ENCODE measurements at places on chromosomes 11 and 22. TPM values are rescaled to one million over a fixed set of nuclear protein-coding genes. Genes with fewer than 3 reads are reported as not detected.

The OMP gene
- total RNA-seq, result 20.3 TPM

DNA sequence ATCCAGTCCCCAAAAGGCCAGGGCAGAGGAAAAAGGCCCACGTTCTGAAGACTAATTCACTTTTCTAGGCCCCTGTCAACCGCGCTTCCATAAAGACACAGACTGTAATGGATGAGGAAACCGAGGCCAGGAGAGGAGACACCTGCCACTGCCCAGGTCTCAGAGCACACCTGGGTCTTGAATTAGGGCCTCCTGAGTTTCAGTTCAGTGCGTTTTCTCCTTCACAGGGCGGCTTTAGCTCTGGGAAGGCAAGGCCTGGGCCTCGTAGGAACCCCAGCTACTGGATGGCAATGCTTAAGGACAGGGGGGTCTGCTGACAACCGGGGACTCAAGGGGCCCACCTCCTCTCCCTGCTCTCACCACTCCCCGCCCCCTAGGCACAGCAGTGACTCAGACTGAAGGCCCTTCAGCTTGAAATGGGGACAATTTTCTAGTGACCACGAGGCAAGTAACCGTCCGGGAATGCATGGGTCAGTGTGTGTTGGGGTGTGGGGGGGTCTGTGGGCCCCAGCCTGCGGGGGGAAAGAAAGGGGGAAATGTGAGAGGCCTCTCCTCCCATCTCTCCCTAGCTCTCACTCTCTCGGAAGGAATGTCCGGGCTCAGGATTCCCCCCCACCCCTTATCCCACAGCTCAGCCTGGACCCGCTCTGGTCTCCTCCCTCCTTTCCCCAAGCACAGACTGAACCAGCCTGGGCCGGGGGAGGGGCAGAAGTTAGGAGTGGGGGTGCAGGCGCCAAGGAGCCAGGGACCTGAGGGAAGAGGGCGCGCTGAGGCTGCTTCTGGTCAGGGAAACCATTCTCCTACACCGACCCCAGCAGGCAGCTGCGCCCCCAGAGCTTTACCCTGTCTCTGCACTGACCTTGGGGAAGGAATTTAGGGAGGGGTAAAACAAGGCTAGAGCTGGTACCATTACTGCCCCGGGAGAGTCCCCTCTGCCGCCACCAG, 17.2 kb downstream of the CREB3L1 start:
- peak overlapping the region; percentile 60 for H3K27ac ChIP-seq
- no peak for DNase-seq
- H3K4me1 ChIP-seq, result peaks cover 46% of the 10 kb centered on the region
- no peak overlapping the region for H3K4me3 ChIP-seq

DNA sequence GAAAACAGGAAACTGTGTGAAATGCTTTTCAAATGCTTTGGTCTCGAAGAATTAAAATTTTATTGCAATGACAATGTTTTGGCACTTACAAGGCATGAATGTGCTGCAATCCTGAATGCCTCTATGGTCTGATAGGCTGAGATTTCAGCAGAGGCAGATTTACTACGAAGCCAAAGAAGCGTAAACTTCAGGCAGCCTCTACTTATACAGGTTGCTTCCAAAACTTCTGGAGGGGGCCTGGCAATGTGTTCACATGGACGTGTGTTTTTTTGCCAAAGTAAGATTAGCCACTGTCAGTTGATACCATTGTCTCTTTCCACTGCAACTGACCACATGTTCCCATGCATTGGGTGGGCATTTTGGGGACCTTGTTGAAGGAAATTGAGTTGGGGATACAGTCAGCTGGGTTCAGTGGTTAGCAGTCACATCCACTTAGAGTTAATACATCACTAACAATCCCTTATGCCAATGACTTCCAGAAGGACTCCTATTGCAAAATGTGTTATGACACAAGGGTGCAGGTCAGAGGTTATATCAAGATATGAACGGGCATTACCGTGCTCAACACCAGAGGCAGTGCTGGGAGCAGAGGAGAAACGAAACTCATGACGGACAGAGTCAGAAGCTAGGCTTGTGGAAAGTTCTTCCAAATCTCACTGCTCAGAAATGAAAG, 48.8 kb downstream of the ABTB2 start:
- H3K27me3 ChIP-seq, result no peaks in the 10 kb centered on the region
- no peak overlapping the region for H3K27ac ChIP-seq
- DNase-seq, result no peak
- H3K36me3 ChIP-seq, result no peaks in the 10 kb centered on the region
- H3K4me3 ChIP-seq, result no peak overlapping the region

The LRRC32 gene
- total RNA-seq, result 11.5 TPM

GRCh38 chr11:38788561-38788960, 2190.5 kb upstream of the RAG2 start:
- H3K27me3 ChIP-seq, result no peaks in the 10 kb centered on the region
- H3K36me3 ChIP-seq, result no peaks in the 10 kb centered on the region
- no peak overlapping the region for H3K4me3 ChIP-seq
- H3K27ac ChIP-seq, result no peak overlapping the region
- DNase-seq, result no peak
- H3K4me1 ChIP-seq, result no peaks in the 10 kb centered on the region

DNA sequence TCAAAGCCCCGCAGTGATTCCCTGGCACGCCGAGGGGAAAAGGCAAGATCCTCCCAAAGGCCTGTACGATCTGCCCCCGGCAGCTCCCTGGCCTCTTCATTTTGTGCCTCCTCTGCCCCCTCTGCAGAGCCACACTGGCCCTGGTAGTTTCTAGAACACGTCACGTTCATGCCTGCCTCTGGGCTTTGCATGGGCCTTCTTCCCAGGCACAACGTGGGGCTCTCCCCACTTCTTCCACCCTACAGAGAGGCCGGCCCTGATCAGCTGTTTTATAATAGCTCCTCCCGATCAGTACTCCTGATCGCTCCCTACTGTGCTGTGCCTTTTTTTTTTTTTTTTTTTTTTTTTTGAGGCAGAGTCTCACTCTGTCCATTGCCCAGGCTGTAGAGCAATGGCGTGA, 78.4 kb downstream of the PTPRJ start:
- no peaks in the 10 kb centered on the region for H3K36me3 ChIP-seq
- peaks cover 23% of the 10 kb centered on the region for H3K4me1 ChIP-seq
- H3K27ac ChIP-seq, result no peak overlapping the region
- DNase-seq, result no peak

- no peaks in the 10 kb centered on the region for H3K36me3 ChIP-seq
- no peak overlapping the region for H3K4me3 ChIP-seq
- no peak for DNase-seq
- H3K4me1 ChIP-seq, result no peaks in the 10 kb centered on the region
- H3K27ac ChIP-seq, result no peak overlapping the region
Measured at GRCh38 chr22:30837531-30837930, 131.0 kb downstream of the MORC2 start.

- H3K27me3 ChIP-seq, result no peaks in the 10 kb centered on the region
- peaks cover 38% of the 10 kb centered on the region for H3K36me3 ChIP-seq
- no peak overlapping the region for H3K27ac ChIP-seq
- H3K4me1 ChIP-seq, result no peaks in the 10 kb centered on the region
Measured at GRCh38 chr11:57556041-57556440, 11.4 kb downstream of the UBE2L6 start.

GRCh38 chr22:49961005-49961600, 531 bp downstream of the PIM3 start:
- peaks cover 18% of the 10 kb centered on the region for H3K4me1 ChIP-seq
- H3K4me3 ChIP-seq, result peak overlapping the region; percentile 86
- H3K27ac ChIP-seq, result peak overlapping the region; percentile 94
- no peaks in the 10 kb centered on the region for H3K27me3 ChIP-seq
- peaks cover 12% of the 10 kb centered on the region for H3K36me3 ChIP-seq

The HEPHL1 gene
- total RNA-seq, result not detected

- H3K27ac ChIP-seq, result peak overlapping the region; percentile 72
- H3K4me1 ChIP-seq, result peaks cover 8% of the 10 kb centered on the region
- no peaks in the 10 kb centered on the region for H3K36me3 ChIP-seq
- no peaks in the 10 kb centered on the region for H3K27me3 ChIP-seq
Measured at GRCh38 chr11:61472868-61473267, 35.7 kb upstream of the LRRC10B start.

The HEPN1 gene
- not detected for total RNA-seq

GRCh38 chr22:48902983-48903650, 924.6 kb downstream of the BRD1 start:
- no peak for DNase-seq
- H3K27me3 ChIP-seq, result no peaks in the 10 kb centered on the region
- H3K36me3 ChIP-seq, result no peaks in the 10 kb centered on the region
- no peak overlapping the region for H3K4me3 ChIP-seq
- H3K4me1 ChIP-seq, result no peaks in the 10 kb centered on the region
- H3K27ac ChIP-seq, result no peak overlapping the region

DNA sequence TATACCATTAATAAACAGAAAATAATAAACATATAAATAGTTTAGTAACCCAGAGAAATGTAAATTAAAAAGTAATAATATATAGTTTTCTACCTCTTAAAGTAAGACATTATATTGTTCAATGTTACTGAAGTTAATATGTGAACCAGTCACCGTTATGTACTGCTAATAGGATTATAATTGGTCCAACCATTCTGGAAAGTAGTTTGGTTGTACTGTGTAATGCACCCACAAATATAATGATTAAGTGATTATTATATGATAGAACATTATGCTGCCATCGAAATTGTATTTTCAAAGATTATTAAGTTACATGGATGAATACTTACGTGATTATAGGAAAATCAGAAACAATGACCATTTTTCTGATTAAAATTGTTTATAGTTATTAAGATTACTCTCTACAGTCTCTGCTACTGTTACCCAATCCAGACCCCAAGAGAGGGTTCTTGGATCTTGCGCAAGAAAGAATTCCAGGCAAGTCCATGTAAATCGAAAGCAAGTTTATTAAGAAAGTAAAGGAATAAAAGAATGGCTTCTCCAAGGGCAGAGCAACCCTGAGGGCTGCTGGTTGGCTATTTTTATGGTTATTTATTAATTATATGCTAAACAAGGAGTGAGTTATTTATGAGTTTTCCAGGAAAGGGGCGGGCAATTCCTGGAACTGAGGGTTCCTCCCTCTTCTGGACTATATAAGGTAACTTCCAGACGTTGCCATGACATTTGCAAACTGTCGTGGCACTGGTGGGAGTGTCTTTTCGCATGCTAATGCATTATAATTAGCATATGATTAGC, 50.1 kb downstream of the ACER3 start:
- no peaks in the 10 kb centered on the region for H3K27me3 ChIP-seq
- no peak overlapping the region for H3K27ac ChIP-seq
- H3K36me3 ChIP-seq, result no peaks in the 10 kb centered on the region

The NUP98 gene
- total RNA-seq, result 90.2 TPM

The MYRF gene
- 2.0 TPM for total RNA-seq

The DEUP1 gene
- total RNA-seq, result not detected

The THRSP gene
- total RNA-seq, result not detected

The APOBEC3G gene
- 11.6 TPM for total RNA-seq

DNA sequence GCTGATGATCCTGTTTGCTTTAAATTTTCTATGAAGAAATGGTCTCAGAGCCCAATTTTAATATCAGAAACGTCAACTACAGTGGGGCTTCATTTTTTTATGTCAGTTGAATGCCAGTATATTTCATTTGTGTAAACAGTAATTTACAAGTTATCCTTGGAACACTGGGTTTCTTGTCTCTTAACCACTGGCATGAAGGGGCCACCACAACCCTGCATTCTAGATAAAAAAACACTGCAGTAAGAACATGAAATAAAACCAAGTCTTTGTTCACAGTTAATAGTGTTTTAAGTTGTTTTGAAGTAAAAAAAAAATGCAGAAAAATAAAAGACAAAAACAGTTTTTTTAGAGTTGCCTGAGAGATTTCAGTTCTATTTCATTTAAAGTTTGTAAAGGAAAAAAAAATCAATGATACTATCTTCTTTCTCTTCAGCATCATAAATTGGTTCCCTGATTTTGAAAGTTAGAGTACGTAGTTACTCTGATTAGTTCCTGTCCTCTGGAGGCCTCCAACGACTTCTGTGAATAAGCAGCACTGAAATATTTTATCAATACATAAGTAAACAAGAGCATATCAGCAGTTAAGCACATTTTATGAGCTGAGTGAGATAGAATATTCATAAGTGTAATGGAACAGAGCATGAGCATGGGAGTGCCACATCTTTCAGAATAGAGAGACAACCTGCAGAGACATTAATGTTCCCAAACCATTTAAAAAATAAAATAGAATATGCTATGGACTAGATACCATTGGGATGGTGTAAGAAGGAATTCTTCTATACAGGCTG, 7.8 kb upstream of the DDI1 start:
- no peaks in the 10 kb centered on the region for H3K27me3 ChIP-seq
- no peak overlapping the region for H3K27ac ChIP-seq
- H3K4me1 ChIP-seq, result no peaks in the 10 kb centered on the region
- H3K4me3 ChIP-seq, result no peak overlapping the region

DNA sequence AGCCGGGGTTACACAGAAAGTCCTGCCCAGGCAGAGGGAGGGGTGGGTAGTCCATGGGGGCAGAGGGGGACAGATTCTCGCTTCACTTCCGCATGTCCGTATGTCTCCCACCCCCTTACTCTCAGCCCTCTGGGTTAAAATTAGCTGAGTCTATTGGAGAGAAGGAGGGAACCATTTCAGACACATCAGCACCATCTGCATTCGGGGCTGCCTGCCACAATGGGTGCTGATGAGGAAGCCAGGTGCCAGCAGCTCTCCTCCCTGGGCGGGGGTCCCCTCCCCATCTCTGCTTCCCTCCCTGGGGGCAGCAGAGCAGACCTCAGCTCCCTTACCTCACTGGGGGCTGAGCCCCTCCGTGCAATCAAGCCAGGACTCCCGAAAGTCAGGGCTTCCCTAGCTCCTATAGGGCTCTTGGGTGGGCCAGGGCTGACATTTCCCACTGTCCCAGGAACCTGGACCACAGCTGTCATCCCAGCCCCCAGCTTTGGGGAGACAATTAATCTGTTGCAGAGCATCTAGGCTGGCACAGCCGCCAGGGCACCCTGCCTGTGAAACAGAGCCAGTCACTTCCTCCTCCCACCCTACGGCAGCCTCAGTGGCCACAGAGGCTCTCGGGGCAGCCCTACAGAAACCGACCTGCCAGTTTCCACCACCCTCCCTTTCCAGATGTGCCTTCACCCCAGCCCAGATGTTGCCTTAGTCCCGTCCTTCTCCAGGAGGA, 67.3 kb downstream of the PDE2A start:
- no peak overlapping the region for H3K4me3 ChIP-seq
- H3K27ac ChIP-seq, result no peak overlapping the region
- no peaks in the 10 kb centered on the region for H3K27me3 ChIP-seq
- H3K36me3 ChIP-seq, result no peaks in the 10 kb centered on the region
- no peak for DNase-seq
- H3K4me1 ChIP-seq, result no peaks in the 10 kb centered on the region

GRCh38 chr11:120715239-120715638, 203.7 kb downstream of the GRIK4 start:
- DNase-seq, result no peak
- H3K4me1 ChIP-seq, result peaks cover 9% of the 10 kb centered on the region

GRCh38 chr11:93986716-93987115, 34.4 kb upstream of the HEPHL1 start:
- H3K27me3 ChIP-seq, result no peaks in the 10 kb centered on the region
- no peak overlapping the region for H3K27ac ChIP-seq
- H3K4me3 ChIP-seq, result no peak overlapping the region
- no peaks in the 10 kb centered on the region for H3K4me1 ChIP-seq
- H3K36me3 ChIP-seq, result no peaks in the 10 kb centered on the region

The KIAA1671 gene
- total RNA-seq, result 83.1 TPM

DNA sequence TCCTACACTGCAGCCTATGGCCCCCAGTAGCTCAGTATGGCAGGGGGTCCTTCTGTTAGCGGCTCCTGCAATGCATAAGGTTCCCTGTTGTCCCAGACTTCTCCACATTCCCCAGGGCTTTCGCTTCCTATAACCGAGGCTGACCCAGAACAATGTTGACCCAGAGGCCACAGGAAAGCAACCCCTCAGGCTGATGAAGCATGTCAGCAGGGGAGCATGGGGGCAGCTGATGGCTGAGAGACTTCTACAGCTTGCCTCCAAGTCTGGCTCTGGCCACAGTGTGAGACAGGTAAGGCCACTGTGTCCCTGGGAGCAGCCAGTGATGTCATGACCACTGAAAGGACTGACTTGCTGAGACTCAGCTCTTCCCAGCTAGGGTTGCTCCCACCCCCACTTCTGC, 12.5 kb upstream of the PPFIBP2 start:
- no peak overlapping the region for H3K4me3 ChIP-seq
- DNase-seq, result no peak
- H3K36me3 ChIP-seq, result no peaks in the 10 kb centered on the region
- no peaks in the 10 kb centered on the region for H3K27me3 ChIP-seq
- H3K4me1 ChIP-seq, result no peaks in the 10 kb centered on the region
